CD4-positive, alpha-beta T cell treated with Interleukin-2 at 100 ng/mL for 4 hours (primary cell): ENCODE measurements at places on chromosomes 3 and 15.

DNA sequence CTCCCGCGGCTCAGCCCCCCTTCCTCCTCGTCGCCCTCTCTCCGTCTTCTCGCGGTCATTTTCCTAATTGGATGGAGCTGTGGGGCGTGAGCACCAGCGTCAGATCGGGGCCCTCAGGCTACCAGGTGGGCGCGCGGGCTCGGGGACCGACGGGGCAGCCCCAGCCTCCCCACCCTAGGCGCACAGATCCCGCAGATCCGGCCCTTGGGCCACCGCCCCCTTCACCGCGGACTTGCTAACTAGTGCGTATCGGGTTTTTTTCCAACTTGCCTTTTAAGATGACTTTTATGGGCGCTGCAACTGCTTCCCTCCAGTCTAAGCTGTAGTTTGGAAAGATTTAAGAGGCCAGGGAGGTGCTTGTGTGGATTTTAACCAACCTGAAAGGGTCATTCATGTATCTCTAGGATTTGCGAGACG, 1.3 kb downstream of the ZNF710 start:
- peak; percentile 19 for DNase-seq

DNA sequence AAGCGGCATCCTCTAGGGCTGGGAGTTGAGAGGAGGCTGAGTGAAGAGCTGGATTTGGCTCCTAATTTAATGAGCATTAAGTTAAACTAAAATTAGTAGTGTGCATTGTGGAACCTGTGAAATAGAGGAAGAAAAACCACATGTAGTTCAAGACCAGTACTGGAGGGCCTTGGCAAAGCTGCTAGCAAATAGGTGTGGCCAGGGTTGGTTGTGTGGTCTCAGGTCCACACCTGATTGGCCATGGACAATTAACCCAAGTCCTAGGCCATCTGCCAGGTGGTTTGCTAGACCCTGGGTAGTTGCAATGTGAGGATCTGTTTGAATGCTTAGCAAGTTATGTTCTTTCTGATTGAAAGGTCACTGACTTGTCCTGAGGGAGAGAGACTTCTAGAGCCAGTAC, 275.5 kb downstream of the PDCD6IP start:
- no peak for DNase-seq

DNA sequence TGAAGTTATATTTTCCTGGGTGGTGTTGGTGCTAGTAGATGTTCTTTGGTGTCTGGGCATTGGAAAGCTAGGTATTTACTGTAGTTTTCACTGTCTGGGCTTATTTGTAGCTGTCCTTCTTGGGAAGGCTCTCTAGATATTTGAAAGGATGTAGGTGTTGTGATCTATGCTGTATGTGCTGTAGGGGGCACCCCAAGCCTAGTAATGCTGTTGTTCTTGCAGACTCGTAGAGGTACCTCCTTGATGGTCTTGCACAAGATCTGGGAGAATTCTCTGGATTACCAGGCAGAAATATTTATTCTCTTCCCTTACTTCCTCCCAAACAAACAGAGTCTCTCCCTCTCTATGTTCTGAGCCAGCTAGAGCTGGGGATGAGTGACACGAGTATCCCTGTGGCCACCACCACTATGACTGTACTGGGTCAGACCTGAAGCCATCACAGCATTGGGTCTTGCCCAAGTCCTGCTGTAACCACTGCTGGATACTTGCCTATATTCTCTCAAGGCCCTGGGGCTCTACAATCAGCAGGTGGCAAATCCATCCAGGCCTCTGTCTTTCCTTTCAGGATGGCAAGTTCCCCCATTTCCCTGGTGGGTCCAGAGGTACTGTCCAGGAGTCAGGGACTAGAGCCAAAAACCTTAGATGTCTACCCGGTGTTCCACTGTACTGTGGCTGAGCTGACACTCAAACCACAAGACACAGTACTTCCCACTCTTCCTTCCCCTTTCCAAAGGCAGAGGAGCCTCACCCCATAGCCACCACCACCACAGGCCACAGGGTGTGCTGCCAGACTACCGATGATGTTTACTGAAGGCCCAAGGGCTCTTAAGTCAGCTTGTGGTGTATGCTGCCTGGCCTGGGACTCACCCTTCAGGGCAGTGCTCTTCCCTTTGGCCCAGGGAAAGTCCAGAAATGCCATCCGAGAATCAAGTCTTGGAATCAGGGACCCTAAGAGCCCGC, 195.2 kb upstream of the DPPA4 start:
- DNase-seq = peak; percentile 39

DNA sequence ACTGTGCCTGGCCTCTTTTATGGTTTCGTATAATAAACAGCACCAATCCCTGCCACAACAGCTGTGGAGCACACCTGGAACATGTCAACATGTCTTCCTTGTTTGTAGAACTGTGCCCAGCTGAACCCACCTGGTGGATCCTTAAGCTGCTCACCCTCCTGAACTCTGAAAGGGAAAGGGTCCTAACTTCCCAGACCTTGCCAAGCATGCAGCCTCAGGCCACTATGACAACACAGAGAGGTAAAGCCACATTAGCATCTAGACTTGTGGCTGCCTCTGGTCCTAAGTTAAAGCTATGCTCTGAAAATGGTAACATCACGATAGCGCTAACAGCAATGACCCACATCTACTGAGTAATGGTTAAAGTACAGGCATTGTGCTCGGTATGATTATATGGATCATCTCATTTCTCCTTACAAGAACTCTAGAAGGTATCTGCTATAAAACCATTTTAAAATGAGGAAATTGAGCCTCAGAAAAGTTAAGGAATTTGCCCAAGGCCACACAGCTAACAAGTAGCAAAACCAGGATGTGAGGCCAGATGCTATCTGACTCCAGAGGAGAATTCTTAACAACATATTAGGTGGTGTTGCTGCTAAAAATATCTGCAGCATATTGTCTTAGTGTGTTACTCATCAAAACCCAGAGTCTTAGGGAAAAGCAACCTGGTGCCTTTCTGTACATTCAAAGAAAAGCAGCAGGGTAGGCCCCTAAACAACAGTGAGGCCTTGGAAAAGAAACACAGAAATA, 23.1 kb upstream of the HERC1 start:
- no peak for DNase-seq

GRCh38 chr3:68876112-68876713, 56.1 kb downstream of the TAFA4 start:
- DNase-seq = peak; percentile 59
